ENCODE measurements at places on chromosomes 5 and 9.

- DNase-seq, result no peak
Observed at GRCh38 chr9:126699401-126699881, 85.7 kb downstream of the LMX1B start.

GRCh38 chr9:109743696-109744095 lies 36.3 kb upstream of the PALM2AKAP2 start:
- DNase-seq, result no peak

DNA sequence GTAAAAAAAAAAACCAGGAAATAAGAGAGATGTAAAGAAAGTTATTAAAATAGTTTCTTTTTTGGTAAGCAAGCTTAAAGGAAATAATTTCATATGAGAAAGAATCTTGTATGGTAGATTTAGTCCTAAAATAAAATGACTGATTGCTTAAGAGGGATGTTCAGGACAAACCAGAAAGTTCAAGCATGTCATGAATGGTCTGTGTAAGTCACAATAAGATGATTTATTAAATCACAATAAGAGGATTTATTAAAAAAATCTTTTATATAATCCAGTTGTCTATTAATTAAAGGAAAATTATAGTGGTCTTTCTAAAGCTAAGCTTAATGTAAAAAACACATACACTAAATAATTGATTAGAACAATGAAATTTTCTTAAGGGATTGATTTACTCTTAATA lies 91.8 kb upstream of the OR13F1 start:
- DNase-seq, result no peak

DNA sequence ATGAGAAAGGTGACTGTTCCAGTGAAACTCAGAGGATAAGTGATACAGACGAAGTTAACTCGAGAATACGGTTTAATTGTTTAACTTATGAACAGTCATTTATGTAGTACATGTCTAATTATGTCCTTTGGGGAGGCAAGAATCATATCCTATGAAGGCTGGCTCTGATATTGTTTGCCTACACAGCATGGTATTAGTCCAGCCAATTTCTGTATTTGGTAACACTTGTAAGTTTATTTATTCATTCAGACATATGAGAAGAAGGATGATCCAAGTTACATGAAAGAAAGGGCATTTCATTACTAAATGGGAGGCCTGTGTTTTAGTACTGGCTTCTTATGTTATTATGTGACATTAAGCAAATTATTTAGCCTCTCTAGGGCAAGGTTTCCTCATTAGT lies 199.7 kb downstream of the NNT start:
- DNase-seq, result no peak

GRCh38 chr5:43413966-43414365 lies 1.8 kb upstream of the CCL28 start:
- DNase-seq, result no peak

DNA sequence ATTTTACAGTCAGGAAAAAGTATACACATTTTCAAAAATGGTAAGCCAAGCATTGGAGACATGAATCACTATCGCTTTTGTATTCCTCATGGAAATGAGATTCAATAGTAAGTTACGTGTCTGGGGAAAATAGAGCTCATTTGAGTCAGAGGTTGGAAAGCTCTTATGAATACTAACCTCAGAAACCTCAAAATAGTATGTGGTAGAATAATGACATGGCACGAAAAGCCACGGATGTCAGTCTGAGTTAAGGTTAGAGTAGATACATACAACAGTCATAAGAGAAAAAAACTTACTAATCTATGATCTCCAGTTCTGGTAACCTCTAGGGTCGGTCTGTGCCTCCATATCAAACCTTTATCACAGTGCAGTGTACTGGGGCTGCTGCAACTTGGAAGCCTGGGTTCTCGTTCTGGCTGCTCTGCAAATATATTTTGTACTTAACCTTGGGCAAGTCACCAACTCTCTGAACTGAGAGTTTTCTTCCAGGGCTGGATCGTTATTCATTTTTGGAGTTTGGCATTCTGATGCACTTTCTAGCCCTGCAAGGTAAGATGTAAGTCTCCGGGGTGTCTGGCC lies 31.8 kb downstream of the MAP1B start:
- peak; percentile 94 for DNase-seq

DNA sequence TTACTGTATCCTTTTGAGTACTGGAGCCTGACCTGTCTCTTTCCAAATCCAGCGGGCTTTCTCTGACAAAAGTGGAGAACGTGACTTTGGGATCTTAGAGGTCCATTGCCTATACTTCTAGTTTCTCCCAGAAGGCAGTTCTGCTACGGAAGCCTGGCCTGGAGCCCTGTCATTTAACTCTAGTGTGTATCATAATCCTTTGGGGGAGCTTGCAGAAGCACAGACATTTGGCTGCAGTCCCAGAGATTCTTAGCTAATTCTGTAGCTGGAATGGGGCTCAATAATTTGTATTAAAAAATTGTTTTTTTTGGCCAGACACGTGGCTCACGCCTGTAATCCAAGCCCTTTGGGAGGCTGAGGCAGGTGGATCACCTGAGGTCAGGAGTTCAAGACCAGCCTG lies 3.0 kb downstream of the HARS2 start:
- no peak for DNase-seq
